ENCODE measurements at places on chromosomes 16 and 17.

DNA sequence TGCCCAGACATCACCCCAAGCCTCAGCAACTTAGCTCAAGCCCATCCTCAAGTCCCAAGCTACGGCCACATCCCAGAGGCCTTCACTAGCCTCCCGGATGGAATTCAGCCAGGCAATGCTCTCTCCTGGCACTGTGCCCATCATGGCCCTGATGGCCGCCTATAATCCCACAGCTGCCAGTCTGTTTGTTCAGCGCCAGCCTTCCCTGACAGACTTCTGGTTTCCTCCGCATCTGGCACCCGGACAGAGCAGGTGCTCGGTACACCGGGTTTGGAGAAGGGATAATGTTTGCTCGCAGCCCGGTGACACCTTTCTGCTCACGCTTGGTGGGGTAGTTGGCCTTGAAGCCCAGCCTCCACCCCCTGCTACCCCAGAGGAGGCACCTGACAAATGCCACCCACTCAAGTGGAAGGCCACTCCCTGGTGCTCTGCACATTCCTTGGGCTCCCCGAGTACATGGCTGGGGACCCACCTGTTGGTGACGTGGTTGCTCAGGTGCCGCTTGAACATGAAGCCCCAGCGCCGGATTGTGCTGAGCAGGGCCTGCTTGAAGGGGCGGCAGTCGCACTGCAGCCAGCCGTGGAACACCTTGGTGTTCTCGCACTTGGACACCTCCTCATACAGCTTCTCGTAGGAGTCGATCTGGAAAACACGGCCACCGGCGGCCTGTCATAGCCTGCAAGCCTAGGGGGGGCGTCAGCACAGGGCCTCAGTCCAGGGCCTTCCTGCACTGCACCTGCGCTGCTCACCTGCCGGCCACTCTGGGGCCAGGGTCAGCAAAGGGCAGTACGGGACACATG, 47.1 kb downstream of the DNAH17 start:
- DNase-seq, result no peak

DNA sequence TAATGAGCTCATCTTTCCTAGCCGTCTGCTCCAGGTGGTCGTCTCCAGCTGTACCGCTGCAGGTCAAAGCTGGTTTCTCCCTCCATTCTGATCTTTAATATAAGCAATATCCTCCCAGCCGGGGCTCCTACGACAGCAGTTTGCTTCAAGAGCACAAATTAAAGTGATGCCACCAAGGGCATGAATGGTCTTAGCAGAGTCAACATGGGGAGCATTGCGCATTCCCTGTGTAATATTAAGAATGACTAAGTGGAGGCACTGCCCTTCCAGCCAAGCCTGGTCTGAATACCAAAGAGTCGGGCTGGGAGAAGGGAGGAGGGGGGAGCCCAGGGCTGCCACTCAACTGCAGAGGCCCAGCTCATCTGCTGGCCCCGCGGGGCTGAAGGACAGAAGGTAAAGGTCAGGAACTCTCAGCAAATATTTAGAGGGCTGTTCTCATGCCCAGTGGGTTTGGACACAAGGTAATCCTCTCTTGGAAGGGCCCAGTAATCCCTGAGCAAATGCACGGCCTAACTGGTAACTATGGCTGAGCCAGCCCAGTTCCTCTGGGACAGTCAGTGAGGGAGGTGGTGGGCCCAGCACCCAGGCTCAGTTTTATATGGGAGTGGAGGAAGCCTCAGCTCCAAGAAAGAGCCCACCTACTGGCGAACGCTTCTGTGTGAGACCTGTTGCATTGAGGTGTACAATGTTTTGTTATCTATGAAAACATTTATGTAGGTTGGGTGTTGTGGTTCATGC, 121.2 kb downstream of the IRX3 start:
- DNase-seq, result no peak

GRCh38 chr17:66514227-66514806, 211.9 kb downstream of the PRKCA start:
- no peak for DNase-seq

GRCh38 chr16:10594312-10594950, 14.0 kb upstream of the EMP2 start:
- no peak for DNase-seq

- no peak for DNase-seq
Measured at GRCh38 chr17:73749928-73750605, 105.8 kb upstream of the SDK2 start.

GRCh38 chr16:26149364-26150190, 457.8 kb downstream of the HS3ST4 start:
- no peak for DNase-seq

DNA sequence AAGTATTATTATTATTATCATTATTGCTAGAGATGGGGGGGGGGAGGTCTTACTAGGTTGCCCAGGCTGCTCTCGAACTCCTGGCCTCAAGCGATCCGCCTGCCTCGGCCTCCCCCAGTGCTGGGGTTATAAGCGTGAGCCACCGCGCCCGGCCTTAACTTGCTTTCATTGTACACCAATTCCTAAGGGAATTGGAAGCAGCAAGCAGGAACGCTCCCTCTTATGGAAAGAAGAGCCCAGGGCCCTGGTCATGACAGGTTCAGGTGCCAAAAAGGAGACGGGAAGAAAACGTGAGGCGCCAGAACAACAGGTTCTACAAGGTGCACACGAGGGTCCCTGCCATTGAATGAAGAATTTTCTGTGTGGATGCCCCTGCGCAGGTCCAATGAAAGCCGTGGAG, 540 bp upstream of the RPL38 start:
- DNase-seq, result no peak

DNA sequence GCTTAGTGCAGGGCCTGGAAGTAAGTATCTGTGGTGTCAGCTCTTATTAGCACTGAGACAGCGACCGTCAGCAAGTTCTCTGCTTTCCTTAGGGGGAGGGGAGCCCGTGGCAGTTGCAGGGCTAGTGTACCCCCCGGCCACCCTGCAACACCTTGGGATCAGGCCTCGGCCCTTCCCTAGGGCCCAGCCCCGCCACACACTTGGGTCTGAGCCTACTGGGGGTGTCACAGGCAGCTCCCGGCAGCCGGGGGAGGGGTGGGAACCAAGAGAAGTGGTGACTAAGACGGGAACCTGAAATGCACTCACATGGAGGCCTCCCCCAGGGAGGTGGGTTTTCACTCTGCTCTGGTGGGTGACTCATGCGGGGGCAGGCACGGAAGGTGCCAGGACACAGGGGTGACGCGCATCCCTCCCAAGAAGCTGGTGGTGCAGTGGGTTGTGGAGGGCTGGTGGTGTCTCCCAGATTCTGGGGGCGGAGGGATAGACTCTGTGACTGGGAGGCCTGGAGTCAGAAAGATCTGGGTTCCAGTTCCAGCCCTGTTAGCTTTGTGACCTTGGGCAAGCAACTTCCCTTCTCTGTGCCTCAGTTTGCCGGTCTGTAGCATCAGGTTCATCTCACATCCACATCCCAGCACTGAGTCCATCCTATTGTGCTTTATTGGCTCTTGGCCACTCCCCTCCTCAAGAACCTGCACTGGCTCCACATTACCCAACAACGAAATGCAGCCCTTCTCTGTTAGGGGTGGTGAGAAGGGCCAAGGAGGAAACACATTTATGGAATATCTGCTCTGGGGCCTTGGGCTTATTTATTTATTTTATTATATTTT, 44.5 kb downstream of the LAT start:
- DNase-seq, result peak; percentile 74

DNA sequence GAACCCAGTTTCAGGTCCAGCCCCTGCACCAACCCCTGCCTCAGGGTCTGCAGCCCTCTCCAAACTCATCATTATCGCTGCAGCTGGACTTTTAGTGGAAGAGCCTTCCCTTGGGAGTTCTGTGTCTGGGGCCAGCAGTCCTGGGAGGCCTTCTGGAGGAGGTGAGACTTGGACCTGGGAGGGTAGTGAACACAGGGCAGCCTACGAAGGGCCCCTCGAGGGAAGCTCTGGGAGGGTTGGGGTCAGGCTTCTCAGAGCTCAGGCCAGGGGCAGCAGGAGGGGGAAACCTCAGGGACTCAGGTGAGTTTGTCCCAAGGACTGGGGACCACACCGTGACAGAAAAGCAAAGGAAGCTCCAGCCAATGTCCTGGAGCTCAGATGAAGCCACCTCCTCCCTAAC, 11.3 kb upstream of the SRRM2 start:
- DNase-seq, result no peak

DNA sequence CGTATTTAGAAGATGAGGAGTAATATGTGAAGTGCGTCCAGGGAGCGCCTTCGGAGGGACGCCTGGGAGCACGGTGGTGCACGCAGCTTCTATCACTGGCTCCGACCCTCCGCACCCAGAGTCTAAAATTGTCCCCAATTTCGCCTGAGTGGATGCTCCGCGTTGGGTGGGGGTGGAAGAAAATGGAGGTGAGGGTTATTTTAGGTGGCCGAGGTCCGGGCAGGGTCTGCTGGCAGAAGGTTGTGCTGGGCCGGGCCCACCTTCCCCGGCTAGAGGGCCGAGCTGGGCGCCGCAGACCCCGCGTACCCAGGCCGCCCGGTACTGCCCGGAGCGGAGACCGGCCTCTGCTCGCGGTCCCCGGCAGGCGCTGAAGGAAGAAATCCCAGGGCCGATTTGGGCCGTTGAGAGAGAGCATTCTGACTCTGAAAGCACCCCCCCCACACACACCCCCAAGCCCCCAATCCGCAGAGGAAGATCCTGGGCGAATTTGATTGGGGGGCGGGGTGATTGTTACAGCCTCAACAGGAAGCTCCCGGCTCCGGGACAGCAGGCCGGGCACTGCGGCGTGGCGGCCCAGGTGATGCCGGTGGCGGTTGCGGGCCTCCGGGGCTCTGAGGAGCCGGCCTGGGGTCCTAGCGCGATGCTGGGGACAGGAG, 3.0 kb downstream of the BAHCC1 start:
- no peak for DNase-seq

GRCh38 chr17:56177361-56177760, 24.1 kb downstream of the ANKFN1 start:
- no peak for DNase-seq

GRCh38 chr16:2881783-2882649, 999 bp upstream of the FLYWCH2 start:
- DNase-seq, result no peak

DNA sequence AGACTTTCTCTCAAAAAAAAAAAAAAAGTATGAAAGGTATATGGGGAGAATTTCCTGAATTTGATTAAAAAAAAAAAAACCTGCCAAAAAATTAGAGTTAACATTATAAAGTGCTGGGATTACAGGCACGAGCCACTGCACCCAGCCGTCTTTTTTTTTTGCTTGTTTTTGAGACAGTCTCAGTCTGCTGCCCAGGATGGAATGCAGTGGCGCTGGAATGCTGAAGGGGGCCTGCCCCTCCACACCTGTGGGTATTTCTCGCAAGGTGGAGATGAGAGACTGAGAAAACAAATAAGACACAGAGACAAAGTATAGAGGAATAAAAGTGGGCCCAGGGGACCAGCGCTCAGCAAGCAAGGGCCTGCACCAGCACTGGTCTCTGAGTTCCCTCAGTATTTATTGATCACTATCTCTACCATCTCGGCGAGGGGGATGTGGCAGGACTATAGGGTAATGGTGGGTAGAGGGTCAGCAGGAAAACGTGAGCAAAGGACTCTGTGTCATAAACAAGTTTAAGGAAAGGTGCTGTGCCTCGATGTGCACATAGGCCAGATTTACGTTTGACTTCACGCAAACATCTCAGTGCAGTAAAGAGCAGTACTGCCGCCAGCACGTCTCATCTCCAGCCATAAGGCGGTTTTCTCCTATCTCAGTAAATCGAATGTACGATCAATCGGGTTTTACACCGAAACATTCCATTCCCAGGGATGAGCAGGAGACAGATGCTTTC, 117.2 kb downstream of the GOSR1 start:
- DNase-seq, result no peak

GRCh38 chr17:59439262-59439661, 107.8 kb downstream of the YPEL2 start:
- DNase-seq, result no peak

GRCh38 chr17:81640011-81640410, 3.0 kb downstream of the TSPAN10 start:
- no peak for DNase-seq
